Activated CD8-positive, alpha-beta memory T cell treated with anti-CD3 and anti-CD28 coated beads for 4 hours (primary cell): ENCODE measurements at places on chromosomes 5 and 9.

DNA sequence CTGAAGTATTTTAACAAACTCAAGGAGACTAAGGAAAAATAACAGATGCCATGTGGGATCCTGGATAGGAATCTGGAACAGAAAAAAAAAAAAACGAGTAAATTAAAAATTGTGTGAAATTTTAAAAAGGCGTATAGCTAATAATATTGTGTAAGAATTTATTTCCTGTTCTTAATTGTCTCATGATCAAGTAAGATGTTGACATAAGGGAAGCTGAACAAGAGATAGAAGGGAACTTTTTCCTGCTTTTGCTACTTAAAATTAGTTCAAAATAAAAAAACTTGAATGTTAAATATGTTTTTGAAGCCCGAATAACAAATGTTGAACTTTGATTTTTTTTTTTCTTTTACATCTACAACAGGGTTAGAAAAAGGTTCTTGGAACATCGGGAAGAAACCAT, 10.5 kb downstream of the SNAPC3 start:
- DNase-seq, result no peak

GRCh38 chr5:25006734-25007133, 362.0 kb upstream of the CDH10 start:
- no peak for DNase-seq

- DNase-seq, result no peak
Observed at GRCh38 chr5:162068412-162068811, 839 bp downstream of the GABRG2 start.

DNA sequence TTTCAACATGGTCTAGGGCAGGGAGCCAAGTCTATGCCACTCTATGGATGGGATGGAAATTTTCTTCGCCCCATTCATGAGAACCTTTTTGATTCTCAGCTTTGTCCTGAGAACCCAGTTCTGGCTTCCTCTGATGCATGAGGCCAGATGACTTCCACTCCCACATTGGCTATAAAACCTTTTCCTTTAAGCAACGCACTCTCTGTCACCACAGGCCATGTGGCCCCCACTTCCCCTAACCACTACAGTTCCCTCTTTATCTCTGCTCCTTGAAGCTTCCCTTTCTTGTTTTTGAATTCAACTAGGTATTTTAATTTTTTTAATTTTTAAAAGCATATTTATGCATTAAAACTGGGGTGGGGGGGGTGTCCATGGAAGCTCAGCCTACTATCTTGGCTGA, 401.3 kb downstream of the ENC1 start:
- DNase-seq, result no peak

DNA sequence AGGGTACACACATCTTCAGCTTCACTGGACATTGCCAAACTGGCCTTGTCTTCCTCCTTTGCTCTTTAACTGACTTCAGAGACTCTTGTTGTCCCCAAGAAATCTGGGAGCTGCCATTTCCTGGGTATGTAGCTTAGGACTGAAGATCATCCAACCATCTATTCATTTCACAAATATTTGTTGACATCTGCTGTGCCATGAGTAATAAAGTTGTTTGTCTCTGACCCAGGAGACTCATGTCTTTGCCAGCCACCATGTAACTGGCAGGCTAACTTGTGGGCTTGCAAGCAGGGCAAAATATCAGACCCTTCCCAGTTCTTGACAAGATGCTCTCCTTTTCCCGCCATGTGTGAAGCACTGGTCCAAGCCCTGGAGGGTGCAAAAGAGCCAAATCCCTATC, 17.1 kb upstream of the TOR1B start:
- DNase-seq, result no peak

DNA sequence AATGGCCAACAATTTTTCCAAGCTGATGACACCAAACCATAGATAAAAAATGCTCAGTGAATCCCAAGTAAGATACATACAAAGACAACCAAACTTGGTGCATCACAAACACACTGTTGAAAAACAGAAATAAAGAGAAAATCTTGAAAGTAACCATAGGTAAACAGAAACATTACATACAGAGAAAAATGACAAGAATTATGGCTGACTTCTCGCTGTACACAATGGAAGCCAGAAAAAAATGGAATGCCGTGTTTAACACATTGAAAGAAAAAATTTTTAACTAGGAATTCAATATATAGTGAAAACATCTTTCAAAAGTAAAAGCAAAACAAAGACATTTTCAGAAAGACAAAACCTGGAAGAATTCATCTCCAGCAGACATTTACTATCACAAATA, 20.6 kb downstream of the DAP start:
- DNase-seq, result no peak

- DNase-seq, result no peak
Observed at GRCh38 chr9:70442328-70442848, 27.9 kb upstream of the KLF9 start.

- DNase-seq, result no peak
Observed at GRCh38 chr5:132901730-132902129, 28.3 kb downstream of the LEAP2 start.

DNA sequence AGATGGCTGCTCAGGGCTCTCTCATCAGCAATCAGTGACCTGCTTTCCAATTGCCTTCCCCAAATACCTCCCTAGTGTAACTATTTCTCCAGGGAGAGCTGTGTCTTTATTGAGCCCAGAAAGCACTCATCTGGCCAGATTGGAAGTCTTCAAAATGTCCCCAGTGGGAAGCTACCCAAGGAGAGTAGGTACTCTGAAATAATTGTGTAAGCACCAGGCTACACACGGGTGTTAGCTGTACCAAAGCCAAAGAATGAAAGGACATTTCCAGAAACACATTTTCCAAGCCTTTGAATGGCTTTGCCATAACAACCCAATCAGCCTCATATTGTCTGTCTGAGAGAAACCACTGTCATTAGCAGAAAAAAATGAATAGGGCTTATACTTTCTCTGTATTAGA, 318.8 kb downstream of the FAM170A start:
- DNase-seq, result no peak

DNA sequence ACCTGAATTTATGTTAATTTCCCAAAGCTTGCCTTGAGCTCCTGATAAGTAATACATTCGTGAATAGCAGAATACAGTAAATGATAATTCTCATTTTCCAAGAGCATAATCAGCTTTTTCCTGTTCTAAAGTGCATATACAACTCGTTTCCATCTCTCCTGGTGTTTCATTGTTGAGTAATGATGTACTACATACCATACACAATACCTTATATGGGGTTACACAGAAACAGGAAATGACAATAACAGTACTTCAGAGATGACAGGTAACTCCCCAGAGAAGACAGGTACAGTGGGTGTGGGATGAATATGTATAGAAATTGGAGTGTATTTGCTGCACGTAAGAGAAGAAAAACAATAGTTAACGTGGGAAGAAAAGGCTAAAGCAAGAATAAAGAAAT, 287.1 kb downstream of the TENT4A start:
- no peak for DNase-seq

DNA sequence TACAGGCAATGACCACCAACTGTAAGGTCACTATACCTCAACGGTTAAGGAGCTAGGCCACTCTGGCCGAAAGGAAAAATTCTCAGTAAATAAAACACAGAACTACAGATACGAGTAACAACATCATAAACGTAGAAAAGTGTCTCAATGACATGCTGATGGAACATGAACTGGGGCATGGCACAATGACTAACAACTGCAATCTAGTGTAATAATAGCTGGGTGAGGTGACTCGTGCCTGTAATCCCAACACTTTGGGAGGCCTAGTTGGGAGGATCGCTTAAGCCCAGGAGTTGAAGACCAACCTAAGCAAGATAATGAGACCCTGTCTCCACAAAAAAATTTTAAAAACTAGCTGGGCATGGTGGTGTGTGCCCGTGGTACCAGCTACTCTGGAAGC, 9.8 kb upstream of the RAPGEF6 start:
- DNase-seq, result no peak
